Sigmoid colon (tissue), 7 donors: ENCODE measurements at places on chromosomes 11 and 22.

DNA sequence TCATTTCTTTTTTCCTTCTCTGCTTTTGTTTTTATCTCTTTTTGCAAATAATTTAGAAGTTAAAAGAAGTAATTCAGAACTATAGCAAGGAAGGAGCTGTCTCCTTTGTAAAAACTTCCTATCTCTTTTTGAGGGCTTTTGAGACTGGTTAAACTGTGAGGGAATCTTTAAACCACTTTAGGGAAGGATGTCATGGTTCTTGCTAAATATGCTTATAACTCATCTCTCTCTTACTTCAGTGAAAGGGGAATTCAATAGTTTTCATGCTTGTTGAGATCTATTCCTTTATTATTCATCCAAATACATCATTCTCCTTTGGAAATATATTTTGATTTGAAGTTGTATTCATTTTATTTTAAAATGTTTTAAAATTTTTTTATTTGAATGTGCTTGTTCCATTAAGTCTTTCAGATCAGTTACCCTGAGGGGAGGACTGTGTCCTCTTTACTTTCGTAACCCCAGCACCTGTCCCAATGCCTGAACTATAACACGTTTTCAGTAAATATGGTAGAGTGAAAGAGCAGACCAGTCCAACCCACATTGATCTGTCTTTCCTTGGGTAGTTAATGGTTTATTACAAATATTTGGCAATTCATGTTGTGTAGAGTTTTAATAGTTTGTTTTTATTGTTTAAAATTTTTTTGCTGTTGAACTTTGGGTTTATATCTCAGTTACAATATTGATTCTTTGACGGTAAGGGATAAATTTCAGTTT, 27.5 kb downstream of the AMOTL1 start:
- no peak for DNase-seq

- DNase-seq, result no peak
Measured at GRCh38 chr22:28174509-28174908, 255.5 kb upstream of the PITPNB start.

DNA sequence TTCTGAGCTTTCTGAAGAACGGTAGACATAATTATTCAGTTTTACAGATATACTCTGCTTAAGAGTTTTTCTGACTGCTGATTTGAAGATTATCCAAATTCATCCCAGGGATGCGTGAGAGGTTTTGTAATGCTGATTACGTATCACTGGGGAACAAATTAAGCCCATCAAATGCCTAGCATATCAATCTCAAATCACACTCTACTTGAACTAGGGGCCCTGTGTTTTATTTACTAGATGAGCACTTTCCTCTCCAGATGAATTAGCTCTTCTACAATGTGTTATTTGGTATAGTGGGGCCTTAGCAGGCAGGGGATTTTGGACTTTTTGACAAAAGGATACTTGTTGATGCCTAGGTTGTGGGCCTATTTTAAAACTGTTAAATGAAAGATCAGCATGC, 177.9 kb downstream of the JRKL start:
- DNase-seq, result no peak

GRCh38 chr11:116703421-116703820, 69.4 kb downstream of the BUD13 start:
- DNase-seq, result peak; percentile 61

DNA sequence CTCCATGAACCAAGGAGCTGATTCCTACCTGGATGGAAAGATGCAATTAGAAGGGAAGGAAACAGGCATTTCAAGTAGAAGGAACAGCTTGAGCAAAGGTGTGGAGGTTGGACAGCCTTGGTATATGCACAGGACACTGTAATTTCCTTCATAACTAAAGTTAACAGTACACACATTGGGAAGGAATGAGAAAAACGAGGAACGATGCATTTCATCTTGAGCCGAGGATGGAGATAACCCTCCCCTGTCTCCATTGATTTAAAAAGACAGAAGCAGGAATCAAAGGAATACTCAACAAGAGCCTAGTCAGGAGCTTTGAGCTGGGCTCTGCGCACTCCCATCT, 2.3 kb upstream of the PRG2 start:
- no peak for DNase-seq

GRCh38 chr11:128909438-128910125, 18.4 kb downstream of the KCNJ5 start:
- DNase-seq, result no peak

DNA sequence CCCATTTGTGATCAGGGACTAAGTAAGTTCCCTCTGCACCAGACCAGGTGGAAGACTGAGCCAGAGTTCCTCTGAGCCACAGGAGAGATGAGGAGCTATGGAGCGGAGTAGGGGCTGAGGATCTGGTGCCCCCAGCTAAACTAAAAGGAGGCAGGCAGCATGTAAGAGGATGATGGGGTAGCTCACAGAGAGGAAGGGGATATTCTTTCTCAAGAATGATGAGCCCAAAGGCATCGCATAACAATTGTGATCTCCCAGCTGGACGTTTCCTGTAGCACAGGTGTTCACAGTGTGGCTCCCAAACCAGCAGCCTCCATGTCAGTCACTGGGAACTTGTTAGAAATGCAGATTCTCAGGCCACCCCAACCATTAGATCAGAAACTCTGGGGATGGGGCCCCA, 24.4 kb downstream of the ADAMTS8 start:
- DNase-seq, result no peak

GRCh38 chr11:128741916-128742315, 48.0 kb downstream of the FLI1 start:
- DNase-seq, result no peak

DNA sequence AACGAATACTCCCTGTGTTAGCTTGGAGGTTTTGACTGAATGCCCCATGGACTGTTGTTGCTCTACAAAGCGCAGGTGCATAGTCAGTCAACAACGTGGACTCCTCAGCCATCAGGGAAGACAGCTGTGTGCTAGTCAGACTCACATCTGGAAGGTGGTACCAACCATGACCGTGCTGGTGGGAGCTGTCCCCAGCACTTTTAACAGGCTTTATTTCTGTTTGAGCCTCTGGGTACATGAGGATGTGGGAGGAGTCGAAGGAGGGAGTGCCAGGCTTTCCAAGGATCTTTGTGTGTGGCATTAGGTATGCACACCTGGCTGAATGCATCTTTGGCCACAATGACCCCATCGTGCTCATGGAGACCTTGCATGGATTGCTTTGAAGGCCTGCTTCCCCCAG, 6.6 kb downstream of the RASSF10 start:
- no peak for DNase-seq

DNA sequence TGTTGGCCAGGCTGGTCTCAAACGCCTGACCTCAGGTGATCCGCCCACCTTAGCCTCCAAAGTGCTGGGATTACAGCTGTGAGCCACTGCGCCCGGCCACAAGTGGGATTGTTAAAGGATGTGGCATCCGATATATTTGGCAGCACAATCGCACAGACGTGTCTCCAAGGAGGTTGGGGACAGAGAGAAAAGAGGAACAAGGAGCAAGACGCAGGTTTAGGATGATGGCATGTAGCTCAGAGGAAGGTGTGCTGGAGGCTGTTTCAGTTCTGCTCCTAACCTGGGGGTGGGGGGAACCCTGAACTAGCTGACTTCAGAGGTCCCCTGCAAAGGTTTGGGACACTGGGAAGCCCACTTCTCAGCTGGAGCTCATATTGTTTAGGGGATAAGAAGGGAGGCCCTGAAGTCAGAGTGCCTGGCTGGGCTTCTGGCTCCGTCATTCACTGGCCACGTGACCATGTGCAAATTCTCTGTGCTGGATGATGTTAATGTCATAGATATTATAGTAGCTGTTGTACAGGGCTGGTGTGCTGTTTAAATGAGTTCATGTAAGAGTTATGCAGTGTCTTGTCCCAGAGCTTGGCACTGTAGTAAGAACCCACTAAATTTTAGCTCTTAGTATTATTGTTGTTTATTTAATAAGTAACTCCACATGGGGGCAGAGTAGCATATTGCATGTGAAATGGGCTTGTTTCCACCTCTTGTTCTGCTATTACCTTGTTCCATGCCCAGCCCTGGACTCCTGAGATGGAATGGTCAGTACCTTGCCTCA, 129.7 kb downstream of the ST3GAL4 start:
- DNase-seq, result peak; percentile 53
